ENCODE measurements at places on chromosomes 5 and 9.

- no peak for DNase-seq
Observed at GRCh38 chr9:135989157-135989556, 28.0 kb upstream of the UBAC1 start.

- DNase-seq = no peak
Observed at GRCh38 chr5:126619781-126620180, 19.0 kb downstream of the PHAX start.

DNA sequence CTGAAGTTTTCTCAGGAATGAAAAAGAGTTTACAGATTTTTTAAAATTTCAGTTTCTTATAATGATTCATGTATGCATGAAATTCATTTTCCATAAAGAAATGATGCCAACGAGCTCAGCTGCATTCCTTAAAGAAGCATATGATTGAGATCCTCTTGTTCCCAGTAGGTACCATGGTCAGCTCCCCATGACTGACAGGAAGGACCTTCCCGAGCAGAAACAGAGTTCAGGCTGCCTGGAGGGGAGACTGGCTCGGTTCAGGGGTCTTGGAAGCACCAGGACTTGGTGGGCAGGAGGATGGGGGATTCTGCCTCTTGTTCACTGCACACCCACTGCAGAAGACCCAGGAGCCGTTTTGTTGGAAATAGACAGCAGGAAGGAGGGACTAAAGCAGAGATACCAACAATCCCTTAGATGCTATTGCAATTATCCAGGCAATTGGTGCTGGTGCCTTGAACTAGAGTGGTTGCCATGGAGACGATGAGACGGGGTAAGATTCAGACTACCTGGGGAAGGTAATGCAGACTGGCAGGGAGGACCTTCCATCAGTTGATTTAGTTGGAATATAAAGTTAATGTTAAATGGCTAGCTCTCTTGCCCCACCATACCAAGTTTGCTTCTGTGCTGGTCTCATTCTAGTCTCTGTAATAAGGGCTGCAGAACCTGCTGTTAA, 447.8 kb downstream of the MTRR start:
- DNase-seq = no peak

DNA sequence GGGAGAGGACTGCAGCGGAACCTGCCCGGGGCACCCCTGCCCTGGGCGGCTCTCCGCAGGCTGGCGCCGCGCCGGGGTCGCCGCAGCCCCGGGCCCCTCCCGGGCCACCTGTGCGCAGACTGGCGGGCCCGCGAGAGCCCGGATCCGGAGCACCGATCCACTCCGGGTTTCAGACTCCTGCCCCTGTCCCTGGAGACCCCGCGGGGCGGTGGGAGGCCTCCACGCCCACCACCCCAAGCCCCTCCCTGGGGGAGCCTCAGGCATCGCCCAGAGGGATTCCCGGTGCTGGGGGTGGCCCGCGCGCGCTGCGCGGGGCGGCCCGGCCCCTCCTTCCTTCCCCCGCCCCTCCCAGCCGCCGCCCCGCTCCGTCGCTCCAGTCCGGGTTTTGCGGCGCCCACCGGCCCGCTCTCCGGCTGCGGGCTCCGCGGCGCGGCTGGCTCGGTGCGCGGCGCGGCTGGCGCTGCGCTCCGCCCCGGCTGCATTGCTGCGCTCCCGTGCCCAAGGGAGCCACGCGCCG, at the start of gene UNC5A:
UNC5A (plus strand) TSS at position 479 of the 517 bp plus-strand sequence. CDS start 192 bp downstream, outside the sequence.
- DNase-seq = peak; percentile 97

DNA sequence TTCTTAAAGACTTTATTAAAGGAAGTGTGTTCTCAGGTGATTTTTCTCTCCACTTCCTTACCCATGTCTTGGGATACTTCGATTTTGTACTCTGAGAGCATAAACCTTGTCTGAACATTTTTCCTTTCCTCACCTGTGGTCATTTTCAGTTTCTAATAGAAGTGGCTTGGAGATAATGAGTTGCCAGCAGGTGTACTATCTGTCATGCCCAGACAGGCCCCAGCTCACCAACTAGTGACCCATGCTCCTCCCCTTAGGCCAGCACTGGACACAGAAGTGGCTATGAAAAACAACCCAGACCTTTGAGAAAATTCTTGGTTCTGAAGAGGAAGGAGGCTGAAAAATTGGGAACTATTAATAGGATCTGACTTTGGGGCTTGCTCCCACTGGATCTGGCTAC, 49.2 kb upstream of the SMIM32 start:
- DNase-seq = no peak

GRCh38 chr5:75886706-75887105, 169.5 kb upstream of the POC5 start:
- no peak for DNase-seq

GRCh38 chr9:68416936-68417564, 60.6 kb downstream of the PGM5 start:
- DNase-seq = peak; percentile 50

DNA sequence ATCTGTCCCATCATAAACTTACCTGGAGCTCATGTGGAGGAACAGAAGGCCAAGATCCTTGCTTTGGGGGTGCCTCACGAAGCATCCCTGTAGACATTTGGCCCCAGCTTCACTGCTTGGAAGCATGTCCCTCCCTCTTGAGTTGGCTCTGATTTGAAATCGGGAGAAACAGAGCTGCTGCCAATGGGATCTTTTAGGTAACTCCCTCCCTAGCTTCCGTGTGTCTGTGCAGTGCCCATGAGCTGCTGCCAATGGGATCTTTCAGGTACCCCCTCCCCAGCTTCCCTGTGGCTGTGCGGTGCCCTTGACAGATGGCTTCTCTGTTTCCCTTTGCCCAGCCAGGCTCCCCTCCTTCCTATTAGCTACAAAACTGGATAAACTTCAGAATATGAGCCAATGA, 178.0 kb downstream of the NR3C1 start:
- DNase-seq = no peak

- DNase-seq = no peak
Observed at GRCh38 chr5:159874263-159874662, 42.0 kb upstream of the ADRA1B start.

DNA sequence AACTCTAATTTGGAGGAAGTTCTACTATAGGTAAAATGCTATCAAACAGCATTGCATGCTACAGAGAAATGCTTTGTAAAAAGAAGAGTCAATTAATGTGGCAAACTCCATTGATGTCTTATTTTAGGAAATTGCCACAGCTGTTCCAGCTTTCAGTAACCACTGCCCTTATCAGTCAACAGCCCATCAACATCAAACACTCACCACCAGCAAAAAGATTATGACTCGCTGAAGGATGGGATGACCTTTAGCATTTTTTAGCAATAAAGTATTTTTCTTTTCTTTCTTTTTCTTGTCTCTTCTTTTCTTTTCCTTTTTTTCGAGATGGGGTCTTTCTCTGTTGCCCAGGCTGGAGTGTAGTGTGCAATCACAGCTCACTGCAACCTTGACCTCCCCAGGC, 26.0 kb downstream of the CRHBP start:
- DNase-seq = no peak

- DNase-seq = no peak
Observed at GRCh38 chr5:28917631-28918030, 1879.2 kb upstream of the CDH9 start.

DNA sequence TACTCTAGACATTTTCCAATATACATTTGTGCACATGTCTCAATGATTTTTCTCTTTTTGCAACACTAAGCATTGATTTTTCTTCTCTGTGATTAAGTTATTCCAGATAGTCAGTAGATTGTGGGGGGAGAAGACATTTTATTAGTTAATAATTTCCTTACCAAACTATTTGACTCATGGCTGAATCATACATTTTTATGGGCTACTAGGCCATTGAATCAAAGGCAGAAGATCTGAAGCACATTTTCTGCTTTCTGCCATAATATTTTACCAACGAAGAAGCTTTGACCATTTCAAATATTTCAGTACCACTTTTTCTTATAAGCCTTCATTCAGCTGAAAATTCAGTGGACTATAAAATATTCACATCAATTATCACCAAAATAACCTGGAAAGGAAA, 175.6 kb downstream of the IRX2 start:
- no peak for DNase-seq

- DNase-seq = no peak
Observed at GRCh38 chr9:27209034-27209433, 87.9 kb downstream of the EQTN start.

DNA sequence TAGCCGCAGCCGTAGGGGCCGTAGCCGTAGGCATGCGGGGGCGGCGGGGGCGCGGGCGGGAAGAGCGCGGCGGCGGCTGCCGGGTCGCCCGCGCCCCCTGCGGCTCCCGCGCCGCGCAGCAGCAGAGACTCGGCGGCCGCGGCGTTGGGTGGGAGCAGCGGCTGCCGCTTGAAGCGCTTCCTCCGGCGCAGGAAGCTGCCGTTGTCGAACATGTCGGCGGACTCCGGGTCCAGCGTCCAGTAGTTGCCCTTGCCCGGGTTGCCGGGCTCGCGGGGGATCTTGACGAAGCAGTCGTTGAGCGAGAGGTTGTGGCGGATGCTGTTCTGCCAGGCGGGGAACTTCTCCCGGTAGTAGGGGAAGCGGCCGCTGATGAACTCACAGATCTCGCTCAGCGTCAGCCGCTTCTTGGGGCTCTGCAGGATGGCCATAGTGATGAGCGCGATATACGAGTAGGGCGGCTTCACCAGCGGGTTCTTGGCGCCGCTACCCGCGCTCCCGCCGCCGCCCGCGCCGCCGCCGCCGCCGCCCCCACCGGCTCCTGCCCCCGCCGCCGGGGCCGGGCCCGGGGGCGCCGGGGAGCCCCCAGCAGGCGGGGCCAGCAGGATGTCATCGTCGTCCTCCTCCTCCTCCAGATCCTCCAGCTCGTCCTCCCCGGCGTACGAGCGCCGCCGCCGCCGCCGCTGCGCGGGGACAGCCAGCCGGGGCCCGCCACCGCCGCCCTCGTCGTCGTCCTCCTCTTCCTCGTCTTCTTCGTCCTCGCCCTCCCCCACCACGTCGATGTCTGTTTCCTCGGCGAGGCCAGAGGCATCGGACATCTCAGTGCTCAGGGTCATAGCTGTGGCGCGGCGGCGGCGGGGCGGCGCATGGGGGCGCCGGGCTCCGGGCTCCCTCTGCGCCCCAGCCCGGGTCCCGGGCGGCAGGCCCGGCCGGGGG, 781 bp downstream of the FOXD1 start:
- DNase-seq = peak; percentile 75

DNA sequence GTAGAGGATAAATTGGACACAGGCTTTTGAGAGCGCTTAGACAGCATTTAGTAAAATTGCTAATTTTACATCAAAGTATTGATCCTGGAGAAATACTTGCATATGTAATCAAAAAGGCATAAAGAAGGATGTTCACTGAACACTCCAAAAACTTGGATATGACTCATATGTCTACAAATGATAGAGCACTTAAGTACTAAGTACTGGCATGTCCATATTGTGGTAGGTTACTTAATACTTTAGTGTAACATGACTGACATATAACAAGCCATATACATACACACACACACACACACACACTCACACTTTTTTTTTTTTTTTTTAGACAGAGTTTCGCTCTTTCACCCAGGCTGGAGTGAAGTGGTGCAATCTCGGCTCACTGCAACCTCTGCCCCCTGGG, 361.9 kb downstream of the ARHGEF28 start:
- DNase-seq = no peak

GRCh38 chr9:126617823-126618165, 4.1 kb downstream of the LMX1B start:
- peak; percentile 69 for DNase-seq

GRCh38 chr9:27504259-27504658, 19.8 kb upstream of the IFNK start:
- DNase-seq = no peak

- no peak for DNase-seq
Observed at GRCh38 chr9:16352791-16353401, 517.6 kb downstream of the BNC2 start.

DNA sequence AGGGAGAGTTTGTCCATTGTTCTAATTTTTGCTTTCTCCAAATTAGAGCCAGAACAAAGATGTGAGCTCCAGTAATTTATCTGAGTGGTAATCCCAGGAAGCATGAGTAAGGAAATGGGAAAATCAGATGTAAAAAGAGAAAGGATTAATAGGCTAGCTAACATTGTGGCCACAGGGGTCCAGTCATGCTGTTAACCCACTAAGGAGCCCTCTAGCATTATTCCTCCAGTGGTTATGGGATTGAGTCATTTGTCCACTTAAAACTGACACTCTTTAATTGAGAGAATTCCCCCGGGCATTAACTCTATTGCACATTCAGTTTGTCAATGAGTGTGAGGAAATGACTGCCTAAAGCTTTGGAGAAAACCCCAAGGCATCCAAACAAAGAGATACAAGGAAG, 700.3 kb upstream of the TYRP1 start:
- DNase-seq = no peak

- DNase-seq = no peak
Observed at GRCh38 chr9:34145165-34145564, 18.7 kb upstream of the DCAF12 start.

DNA sequence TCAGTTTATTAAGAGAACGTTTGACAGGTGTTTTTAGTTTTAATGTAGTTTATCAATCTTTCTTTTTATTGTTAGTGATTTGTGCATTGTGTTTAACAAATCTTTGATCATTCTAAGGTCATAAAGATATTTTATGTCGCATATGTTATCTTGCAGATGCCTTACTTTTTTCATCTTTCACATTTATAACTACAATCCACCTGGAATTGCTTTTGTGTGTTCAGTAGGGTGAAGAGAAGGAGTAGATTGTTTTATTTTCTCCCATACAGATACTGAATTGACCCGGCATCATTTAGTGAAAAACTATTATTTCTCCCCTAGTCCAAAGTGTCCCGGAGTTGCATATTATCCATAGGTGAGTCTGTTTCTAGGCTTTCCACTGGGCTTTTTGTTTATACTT, 179.4 kb upstream of the RGMB start:
- DNase-seq = no peak

DNA sequence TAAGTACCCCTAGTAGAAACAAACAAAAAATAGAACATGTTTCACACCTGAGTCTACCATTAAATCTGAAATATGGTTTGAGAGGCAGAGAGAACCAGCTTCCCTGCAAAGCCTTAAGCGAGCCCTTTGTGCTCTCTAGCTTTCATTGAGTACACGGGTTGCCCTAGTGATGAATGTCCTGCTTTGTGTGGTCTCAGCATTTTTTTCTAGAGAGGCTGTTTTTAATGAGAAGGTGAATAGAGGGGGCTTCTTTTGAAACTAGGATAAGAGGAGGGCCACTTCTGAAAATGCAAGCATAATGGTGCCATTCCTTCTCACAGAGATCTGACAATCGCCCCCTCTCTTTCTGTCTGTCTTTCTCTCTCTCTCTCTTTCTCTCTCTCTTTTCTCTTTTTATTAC, 131.3 kb downstream of the MACIR start:
- no peak for DNase-seq

DNA sequence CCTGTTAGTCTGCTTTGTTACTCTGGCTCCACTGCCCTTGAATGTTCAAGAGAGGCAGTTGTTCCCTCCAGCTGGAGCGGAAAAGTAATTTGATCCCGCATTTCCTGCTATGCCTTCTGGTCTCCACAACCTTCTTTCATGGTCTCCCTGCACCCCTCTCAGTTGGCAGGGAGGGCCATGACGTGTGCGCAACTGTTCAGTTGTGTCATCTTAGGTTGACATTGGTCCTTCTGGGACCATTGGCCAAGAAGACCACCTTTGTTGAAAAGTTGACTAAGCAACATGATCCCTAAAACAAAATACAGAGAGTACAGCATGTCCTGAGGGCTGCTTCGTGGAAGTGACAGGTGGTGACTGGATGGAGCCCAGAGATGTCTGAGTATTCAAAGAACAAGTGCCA, 192.5 kb upstream of the TUT7 start:
- no peak for DNase-seq

GRCh38 chr9:112248722-112249121, 73.6 kb upstream of the SUSD1 start:
- no peak for DNase-seq

- DNase-seq = no peak
Observed at GRCh38 chr9:107309271-107309670, 26.2 kb downstream of the RAD23B start.

- peak; percentile 58 for DNase-seq
Observed at GRCh38 chr5:38551030-38552017, 5.1 kb downstream of the LIFR start.
